ENCODE measurements at places on chromosomes 5 and 9.

DNA sequence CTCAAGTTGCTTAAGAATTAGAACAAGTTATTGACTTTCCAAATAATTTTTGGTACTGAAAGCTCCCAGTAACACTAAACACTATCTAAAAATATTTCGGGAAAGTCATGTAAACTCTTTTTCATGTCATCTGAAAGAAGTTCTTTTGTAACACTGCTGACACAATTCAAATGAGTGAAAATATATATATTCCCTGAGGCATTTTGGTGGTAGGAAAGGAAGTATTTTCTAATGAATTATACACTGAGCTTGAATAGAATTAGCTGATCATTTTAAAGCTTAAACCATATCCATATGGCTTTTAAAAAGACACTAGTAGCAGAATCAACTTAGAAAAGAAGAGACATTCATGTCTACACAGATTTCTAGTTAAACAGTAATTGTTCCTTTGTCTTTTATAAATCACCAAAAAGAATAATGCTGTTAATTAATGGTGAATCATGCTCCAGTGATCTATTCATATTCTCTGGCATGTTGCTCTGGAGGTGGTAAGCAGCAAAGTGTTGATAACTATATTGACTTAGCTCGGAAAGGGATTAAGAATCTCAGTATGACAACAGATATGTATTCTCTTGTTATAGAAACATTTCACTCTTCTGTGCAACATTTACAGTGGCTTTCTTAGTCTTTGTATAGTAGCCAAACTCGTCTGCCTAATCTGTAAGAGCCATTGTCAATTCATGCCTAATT, 27.4 kb upstream of the RFX3 start:
- DNase-seq: no peak

- DNase-seq: no peak
Observed at GRCh38 chr5:91538179-91538578, 155.1 kb upstream of the ARRDC3 start.

DNA sequence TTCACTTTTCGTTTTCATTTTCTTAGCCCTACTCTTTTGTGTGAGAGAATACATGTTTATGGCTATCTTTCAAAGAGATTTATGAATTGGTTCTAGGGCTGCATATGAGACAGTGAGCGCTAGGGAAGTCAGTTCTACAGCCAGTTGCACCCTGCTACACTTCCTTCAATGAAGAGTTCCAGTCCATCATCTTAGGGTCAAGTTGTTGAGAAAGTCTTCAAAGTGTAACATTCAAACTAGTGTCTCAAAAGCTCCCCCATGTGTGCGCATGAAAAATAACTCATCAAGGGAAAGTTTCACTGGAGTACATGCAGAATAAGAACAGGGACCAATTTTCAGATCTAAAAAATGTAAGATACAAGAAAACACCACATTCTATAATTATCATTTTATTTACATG, 317.2 kb downstream of the DEPDC1B start:
- DNase-seq: no peak

- DNase-seq: no peak
Observed at GRCh38 chr5:168251259-168251658, 40.2 kb upstream of the WWC1 start.

- DNase-seq: peak; percentile 83
Observed at GRCh38 chr9:96566498-96567202, 53.0 kb downstream of the CDC14B start.

GRCh38 chr5:178274781-178275537, 42.4 kb upstream of the PHYKPL start:
- DNase-seq: no peak

DNA sequence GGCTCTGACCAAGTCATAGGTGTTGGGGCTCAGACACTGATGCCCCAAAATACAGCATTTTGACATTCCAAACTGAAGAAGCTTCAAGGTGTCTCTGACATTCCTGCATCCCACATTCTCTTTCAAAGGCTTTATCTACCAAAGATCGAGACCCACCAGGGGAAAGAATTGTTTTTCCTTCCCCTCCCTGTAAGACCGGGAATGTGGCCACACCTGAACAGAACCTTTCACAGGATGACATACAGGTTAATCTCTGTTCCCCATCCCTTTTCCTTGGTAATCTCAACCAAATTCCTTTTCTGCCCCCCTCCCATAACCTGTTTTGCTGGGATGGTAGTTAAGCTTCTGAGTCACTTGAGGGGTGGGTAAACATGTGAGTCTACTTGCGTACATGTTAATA, 72.3 kb downstream of the IQGAP2 start:
- no peak for DNase-seq

- no peak for DNase-seq
Observed at GRCh38 chr9:75739884-75740611, 150.4 kb upstream of the PCSK5 start.

- no peak for DNase-seq
Observed at GRCh38 chr9:15635752-15636151, 82.9 kb downstream of the CCDC171 start.

DNA sequence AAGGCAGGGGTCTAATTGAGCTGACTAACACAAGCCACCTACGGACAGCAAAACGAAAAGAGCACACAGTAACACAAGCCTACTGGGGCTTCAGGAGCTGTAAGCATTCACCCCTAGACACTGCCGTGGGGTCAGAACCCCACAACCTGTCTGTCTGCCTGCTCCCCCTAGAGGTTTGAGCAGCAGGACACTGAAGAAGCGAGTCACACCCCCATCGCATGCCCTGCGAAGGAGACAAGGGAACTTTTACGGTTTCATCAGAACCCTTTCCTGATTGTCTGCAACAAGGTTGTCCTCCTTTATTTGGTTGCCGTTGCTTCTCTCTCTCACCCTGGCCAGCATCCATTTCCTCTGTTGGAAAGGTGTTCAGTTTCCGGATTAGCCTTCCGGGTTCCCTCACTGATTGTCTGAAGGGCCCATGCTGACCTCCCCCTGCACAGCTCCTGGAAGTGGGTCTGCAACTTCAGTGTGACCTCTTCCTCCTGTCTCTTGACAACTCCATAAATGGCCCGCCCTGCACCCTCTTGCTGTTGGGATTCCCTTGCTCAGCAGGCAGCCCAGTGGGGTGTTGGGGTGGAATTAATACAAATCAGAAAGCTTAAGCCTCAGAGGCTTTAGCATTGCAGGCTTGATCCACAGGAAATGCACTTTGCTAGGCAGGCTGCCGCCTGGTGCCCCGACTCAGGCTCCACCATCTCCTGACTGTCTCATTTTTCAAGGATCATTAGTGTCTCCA, 258.9 kb upstream of the TLE4 start:
- no peak for DNase-seq

DNA sequence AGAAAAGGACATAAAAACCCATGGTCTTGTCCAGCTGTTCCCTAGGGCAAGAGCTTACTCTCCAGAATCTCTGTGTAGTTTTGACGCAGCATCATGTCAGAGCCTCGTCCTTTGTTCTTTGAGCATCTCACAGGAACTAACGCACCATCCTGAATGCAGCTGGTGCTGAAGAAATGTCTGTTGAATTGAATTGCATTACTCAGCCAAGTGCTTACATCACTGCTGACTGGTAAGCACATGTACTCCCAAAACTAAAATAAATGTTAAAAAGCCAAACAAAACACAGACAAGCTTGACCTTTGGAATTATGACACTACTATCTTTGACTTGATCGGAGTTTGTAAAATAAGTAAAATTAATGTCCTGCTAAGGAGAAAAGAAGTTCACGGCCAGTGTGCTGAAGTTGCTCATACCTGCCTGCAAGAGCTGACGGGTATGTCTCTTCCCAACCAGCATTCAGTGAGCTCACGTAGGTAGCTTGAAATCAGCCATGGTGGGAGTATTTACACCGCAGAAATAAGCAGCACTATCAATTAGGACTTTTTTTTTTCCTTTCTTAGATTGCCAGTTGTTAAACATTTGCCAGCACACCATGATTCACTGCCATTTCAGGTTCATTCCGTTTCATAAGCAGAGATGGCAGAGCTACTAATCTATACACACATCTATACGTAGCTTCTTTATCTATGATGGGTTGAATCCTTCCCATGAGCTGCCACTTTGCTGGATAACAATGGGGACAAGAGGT, 310.6 kb upstream of the MSX2 start:
- no peak for DNase-seq

DNA sequence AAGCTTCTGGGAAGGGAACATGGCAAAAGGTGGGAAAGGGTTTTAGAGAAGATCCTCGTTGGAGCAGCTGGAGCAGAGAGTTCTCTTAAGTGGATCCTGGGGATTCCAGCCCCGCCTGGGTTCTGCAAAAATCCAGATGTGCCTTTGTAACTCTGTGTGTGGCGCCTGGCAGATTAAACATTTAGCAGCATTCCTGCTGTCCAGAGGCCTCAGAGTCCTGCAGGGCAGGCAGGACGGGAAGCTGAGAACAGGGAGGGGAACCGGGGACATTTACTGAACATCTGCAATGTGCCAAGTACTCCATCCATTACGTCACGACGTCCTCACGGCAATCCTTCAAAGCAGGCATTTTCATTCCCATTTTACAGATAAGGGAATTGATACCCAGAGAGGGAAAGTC, 6.0 kb downstream of the EIF4E1B start:
- DNase-seq: no peak

- no peak for DNase-seq
Observed at GRCh38 chr5:144464306-144464705, 293.6 kb downstream of the KCTD16 start.

- DNase-seq: no peak
Observed at GRCh38 chr5:179504191-179504590, 46.2 kb upstream of the RUFY1 start.

DNA sequence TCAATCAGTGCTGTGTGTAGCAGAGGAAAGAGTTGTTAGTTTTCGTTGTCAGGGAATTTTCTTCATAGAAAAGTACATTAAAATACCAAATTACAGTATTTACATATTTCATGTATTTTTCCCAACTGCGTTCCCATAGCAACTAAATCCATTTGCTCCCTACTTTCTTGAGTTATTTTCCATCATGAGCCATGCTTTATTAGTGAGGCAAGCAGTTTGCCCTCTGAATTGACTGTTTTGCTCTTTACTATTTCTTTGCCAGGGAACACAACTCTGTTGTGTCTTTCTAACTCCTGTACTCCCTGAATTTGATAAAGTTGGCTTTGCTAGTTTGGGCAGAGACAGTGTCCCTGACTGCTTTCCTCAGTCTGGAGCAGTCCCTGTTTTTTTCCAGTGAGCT, 276.2 kb upstream of the SLC30A5 start:
- DNase-seq: no peak

GRCh38 chr9:21144603-21145002, 3.0 kb upstream of the IFNW1 start:
- DNase-seq: no peak

DNA sequence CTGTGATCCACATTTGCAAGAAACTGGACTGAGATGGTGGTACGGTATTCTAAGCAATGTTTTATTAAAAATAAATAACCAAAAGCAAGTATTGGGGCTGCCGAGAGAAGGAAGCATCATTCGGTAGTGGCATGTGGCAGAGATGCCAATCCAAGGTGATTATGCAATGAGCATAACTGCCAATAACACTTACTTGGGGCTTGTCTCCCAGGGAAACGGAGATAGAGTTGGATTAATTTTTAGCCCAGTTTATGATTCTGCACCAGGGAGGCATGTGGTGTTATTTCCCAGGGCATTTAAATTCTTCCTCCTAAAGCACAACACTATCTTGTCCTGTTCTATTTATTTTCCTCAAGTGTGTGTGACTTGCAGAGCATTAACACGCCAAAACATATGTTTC, 17.9 kb downstream of the SLC24A2 start:
- no peak for DNase-seq

- DNase-seq: no peak
Observed at GRCh38 chr5:9386945-9387344, 158.9 kb downstream of the SEMA5A start.

GRCh38 chr9:69178583-69179011, 4.5 kb downstream of the TJP2 start:
- no peak for DNase-seq

DNA sequence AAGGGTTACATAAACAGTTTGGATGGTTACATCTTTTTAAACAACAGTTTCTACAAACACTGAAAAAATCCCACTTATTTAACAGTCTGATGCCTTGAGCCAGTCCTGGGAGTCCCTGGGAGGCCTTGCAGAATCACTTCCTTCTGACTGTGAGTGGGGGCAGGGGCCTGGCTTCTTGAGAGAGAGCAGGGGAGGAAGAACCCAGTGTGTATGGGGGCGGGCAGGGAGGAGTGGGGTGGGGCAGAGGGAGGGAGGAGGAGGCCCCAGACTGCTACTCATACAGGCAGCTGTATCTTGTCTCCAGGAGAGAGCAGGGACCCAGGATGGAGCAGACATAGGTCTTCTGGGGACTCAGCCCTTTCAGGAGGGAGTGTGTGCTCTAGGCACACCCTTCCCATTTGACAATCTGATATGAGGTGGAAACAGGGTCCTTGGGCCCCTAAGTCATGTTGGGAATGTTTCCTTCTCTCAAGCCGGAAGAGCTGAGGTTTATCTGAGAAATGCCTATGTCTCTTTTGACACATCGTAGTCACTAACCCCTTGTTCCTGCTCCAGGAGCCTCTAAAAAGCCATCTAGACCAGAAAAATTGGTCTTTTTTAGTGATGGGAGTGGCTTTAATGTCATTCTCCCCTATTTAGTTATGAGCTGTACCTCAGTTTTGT, 52.8 kb downstream of the IRF1 start:
- peak; percentile 81 for DNase-seq

GRCh38 chr9:60545878-60546385, 368.3 kb upstream of the SPATA31A5 start:
- peak; percentile 62 for DNase-seq

GRCh38 chr5:176817841-176818377, 7.5 kb downstream of the UNC5A start:
- DNase-seq: no peak

DNA sequence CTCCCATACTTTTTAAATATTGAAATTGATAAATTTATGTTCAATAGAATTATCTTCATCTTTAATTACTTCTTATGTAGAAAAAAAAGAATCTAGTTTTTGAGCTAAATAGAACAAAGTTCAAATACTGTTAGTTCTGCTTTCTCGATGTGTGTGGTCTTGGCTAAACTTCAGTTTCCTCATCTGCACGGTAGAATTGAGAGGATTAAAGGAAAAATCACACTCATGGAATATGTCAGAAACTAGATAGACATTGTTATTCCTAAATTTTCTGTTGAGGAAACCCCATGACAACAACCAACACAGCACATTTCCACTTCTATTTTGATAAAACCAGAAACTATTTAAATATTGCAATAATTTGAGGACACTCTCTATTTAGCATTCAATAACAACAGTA, 100.3 kb downstream of the MUSK start:
- DNase-seq: no peak

- DNase-seq: no peak
Observed at GRCh38 chr9:124084087-124084486, 72.5 kb downstream of the LHX2 start.

DNA sequence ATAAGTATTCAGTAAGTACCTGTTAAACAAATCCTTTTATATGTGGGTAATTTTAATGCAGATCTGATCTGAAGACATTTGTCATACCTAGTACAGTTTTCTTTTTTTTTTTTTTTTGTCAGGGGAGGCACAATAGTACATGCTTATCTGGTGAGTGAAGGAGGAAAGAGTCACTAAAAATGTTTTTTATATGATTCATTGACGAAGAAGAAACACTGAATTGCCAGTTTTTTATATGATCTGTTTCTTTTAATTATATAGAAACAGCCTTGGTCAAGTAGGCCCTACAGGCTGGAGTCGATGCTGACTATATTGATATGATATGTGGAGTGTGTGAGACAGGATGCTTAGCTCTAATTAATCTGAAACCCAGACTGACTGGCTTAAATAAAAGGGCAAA, 315.2 kb downstream of the PSAT1 start:
- no peak for DNase-seq

- DNase-seq: no peak
Observed at GRCh38 chr9:101209670-101210069, 175.1 kb downstream of the BAAT start.

GRCh38 chr9:134916161-134916665, 1.5 kb downstream of the FCN1 start:
- peak; percentile 59 for DNase-seq

- no peak for DNase-seq
Observed at GRCh38 chr5:68450245-68450852, 234.8 kb downstream of the PIK3R1 start.

All from left forelimb (tissue), 1 donor.